T-cell (primary cell): ENCODE measurements at places on chromosomes 4 and X.

DNA sequence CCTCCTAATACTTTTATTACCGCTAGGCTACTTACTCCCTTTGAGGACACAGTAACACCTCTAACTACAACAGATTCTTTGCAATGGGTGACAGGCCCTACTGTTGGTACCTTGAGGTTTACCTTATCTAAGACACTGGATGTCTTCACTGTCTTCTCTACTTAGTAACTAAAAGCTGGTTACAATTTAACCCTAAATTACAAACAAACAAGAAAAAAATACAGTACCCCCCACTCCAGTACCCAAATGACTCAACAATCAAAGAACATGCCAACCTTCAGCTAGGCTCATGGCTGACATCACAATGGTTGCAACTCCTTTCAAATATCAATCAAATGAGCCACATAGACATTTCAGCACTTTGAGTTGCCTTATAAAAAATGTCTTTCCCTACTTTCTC lies 198.0 kb downstream of the GUCY2F start:
- DNase-seq = no peak

- DNase-seq = no peak
Measured at GRCh38 chr4:168273838-168274237, 44.7 kb downstream of the DDX60 start.

GRCh38 chrX:118115953-118116712 lies 477 bp downstream of the KLHL13 start:
- no peak for DNase-seq

GRCh38 chrX:25202827-25203226 lies 187.1 kb upstream of the ARX start:
- no peak for DNase-seq

DNA sequence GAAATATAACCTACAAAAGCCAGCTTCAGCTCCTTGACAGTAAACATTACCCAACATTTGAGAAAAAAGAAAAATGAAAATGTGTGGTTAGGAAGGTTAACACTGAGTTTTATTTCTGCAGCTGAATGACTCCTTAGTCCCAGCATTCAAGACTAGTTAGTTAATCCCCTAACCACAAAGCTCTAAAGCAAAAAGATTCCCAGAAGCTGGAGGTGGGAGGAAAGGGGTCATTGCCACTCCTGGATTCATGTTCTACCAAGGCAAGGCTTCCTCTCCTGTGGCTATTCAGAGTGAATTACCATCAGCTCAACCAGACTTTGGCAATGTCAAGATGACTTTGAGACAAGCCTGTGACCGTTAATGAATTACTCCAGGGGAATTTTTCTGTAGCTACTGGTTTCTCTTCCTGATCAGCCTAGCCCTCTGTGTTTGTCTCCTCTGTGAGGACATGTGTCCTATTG lies 63.6 kb downstream of the HADH start:
- DNase-seq = no peak

DNA sequence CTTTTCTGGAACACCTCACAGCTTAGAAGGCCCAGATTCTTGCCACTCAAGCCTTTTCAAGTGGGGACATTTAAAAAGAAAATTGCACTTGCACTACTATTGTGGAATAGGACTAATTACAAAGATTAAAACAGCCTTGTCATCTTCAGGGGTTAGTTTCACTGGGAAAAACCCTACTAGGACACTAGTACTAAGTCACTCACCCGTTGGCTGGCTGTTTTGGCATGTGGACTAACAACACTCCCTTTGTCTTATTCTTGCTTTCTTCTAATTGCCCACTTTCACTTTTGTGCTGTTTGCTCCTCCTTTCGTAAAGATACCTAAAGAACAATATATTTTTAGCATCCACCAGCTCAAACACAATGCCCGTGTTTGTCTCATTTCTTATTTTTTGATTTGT lies 200.9 kb upstream of the MID1 start:
- no peak for DNase-seq

- no peak for DNase-seq
Measured at GRCh38 chr4:119971431-119972084, 95.1 kb downstream of the MAD2L1 start.

GRCh38 chrX:55659931-55660330 lies 36.7 kb downstream of the FOXR2 start:
- no peak for DNase-seq

- no peak for DNase-seq
Measured at GRCh38 chr4:177947607-177948006, 505.4 kb upstream of the AGA start.

DNA sequence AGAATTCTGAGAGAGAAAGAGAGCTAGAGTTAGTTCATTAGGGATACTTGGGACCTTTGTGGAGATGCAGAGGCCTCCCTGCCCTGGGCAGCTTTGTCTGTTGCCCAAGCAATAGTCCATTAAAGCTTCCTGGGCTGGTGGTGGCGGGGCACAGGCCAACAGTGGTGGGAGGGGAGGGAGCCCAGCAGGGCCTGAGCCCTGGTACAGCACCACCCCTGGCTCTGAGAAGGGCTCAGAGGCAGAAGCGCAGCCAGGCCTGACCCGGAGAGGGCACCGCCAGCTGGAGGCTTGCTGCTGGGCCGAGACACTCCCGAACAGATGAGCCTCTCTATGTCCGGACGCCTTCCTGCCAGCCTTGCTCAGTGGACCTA lies 65.3 kb downstream of the EFNB1 start:
- no peak for DNase-seq

- no peak for DNase-seq
Measured at GRCh38 chr4:61451935-61452334, 251.8 kb downstream of the ADGRL3 start.

DNA sequence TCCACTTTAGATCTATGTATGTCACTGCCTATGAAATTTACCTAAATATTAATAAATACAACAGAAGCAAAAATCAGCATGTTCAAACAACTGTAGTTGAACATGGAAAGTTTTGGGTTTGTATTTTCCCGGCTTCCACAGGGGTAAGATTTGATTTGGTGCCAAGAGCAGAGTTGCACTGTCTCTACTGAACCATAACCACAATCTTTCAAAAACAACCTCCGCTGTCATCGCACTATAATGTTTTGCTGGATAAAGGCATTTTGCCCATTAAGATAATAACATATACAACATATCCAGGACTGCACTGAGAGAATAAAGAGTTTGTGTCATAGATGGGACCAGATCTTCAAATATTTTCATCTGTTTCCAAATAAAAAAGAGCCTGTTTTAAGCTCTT lies 94.9 kb downstream of the TENM3 start:
- no peak for DNase-seq

- DNase-seq = no peak
Measured at GRCh38 chr4:112093636-112094202, 51.5 kb upstream of the FAM241A start.

GRCh38 chr4:108560616-108561015 lies 59.8 kb upstream of the RPL34 start:
- DNase-seq = no peak

DNA sequence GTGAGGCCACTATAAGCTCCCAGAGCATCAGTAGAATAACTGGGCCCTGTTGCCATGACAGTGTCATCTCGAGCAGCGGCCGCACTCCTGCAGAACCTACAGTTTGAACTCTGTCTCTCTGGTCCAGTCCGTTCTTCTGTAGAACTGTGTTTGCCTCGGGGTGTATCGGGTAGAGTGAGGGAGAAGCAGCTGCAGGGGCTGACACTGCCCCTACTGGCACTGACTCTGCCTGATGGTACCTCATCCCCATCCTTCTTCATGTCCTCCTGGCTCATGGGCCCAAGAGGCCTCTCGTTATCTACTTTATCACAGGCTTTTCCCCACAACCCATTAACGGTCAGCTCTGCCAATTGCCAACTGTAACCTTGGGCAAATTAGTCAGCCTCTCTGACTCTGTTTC lies 96.5 kb downstream of the NPNT start:
- no peak for DNase-seq

GRCh38 chr4:76628251-76628650 lies 193.2 kb downstream of the SHROOM3 start:
- DNase-seq = no peak

- no peak for DNase-seq
Measured at GRCh38 chr4:174207367-174207766, 76.1 kb downstream of the FBXO8 start.

- DNase-seq = peak; percentile 8
Measured at GRCh38 chr4:139314047-139314800, 11.9 kb upstream of the NDUFC1 start.

DNA sequence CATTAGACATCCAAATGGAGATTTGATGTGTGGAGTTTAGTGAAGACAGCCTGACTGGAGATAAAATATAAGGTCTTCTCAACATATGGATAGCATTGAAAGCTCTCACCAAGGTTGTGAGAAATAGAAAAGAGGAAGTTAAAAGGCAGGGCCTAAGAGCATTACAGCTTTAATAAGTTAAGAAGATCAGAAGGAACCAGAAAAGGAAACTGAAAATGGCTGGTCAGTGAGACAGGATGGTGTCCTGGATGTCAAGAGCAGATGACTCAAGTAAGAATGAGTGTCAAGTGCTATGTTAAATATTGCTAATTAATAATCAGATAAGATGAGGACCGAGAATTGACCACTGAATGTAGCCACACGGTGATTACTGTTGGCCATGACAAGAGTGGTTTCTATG lies 642.9 kb downstream of the STPG2 start:
- DNase-seq = no peak

DNA sequence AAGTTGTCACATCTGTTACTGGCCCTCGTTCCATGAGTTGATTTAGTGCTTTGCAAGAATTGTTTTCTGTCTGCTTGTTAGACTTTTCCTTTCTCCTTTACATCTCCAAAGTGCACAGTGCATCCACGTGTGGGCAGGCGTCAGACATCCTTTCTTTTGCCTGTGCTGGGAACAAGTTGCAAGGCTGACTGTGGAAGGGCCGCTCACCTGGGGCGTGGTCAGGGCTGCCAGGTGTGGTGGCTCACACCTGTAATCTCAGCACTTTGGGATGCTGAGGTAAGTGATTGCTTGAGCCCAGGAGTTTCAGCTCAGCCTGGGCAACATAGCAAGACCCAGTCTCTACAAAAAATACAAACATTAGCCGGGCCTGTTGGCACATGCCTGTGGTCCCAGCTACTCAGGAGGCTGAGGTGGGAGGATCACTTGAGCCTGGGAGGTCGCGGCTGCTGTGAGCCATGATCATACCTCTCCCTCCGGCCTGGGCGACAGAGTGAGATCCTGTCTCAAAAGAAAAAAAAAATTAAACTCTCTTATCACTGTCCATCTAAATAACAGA lies 46.2 kb downstream of the RGS12 start:
- DNase-seq = no peak

GRCh38 chrX:47610511-47610910 lies 9.1 kb downstream of the SYN1 start:
- DNase-seq = no peak

DNA sequence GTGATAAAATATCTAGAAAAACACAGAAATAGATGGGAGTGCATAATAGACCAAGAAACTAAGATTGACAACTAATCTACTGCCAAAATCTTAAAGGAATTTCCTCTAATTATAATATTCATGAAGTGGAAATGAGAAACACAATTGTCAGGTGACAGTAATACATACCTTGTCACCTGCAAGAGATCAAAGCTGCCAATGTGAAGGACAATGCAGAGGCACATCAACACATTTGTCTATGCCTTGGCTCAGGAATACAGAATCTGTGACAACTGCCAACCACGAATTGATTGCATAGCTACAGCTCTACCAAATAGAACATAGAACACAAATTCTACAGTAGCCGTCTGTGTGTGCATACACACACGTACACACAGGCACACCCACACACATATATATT lies 295.7 kb downstream of the PPARGC1A start:
- DNase-seq = no peak

GRCh38 chr4:115418635-115419396 lies 305.4 kb upstream of the NDST4 start:
- DNase-seq = no peak

DNA sequence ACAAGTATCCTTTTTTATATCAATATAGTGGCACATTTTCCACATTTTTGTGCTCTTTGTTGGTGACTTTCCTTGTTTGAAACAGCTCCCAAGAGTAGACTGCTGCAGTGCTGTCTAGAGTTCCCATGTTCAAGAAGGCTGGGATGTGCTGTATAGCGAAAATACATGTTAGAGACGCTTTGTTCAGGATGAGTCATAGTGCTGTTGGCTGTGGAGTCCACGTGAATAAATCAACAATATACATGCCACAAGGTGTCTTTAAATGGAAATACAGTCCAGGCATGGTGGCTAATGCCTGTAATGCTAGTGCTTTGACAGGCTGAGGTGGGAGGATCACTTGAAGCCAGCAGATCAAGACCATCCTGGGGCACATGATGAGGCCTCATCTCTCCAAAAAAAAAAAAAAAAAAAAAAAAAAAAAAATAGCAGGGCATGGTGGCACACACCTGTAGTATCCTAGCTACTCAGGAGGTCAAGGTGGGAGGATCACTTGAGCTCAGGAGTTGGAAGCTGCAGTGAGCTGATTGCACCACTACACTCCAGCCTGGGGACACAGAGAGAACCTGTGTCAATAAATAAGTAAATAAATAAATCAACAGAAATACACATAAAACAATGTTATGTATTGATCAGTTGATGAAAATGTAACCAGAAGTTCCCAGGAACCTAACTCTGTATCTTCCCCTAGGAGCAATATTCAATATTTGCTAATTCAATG lies 256.8 kb upstream of the STS start:
- DNase-seq = no peak

- no peak for DNase-seq
Measured at GRCh38 chr4:52572936-52573485, 86.1 kb downstream of the USP46 start.

- DNase-seq = no peak
Measured at GRCh38 chr4:55407119-55407518, 11.4 kb downstream of the TMEM165 start.

DNA sequence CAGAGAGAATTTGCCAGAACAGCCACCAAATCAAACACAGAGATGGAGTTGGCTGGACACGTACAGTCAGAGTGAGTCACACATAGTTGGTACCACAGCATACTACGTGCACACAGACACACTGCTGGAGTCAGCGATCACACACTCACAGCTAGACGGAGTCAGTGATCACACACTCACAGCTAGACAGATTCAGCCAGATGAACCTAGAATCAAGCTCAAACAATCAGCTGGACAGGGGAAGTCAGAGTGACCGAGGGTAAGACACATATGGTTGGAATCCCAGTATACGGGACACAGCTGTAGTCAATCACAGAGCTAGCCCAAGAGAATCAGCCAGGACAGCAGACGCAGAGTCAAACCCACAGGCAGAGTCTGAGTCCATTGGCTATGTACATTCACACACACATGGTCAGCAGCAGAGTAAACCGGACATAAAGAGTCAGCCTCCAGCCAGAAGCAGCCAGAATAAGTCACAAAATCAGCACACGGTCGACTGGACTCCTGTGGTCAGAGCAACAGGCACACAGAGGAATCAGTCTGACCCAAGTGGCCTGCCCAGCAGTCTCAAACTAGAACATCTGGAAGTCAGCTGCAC lies 4.6 kb downstream of the SLC38A5 start:
- no peak for DNase-seq

DNA sequence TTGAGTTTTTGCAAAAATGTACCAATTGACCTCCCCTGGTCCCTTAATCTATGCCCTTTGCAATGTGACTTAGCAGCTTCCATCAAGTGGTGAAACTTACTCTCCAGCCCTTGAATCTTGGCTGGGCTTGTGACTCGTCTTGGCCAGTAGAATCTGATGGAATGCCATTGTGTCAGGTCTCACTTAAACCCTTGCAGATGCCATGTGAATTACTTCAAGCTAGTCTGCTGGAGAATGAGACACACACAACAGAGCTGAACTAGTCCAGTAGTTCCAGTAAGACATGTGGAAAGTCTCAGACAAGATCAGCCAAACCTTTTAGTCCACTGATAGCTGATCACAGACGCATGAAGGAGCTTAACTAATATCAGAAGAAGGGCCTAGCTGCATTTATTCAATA lies 567.8 kb upstream of the CPEB2 start:
- DNase-seq = no peak
